ENCODE measurements at places on chromosomes 12 and 14.

GRCh38 chr12:6817098-6817497 is 4.5 kb upstream of the GPR162 start:
- DNase-seq, result no peak

- no peak for DNase-seq
These were observed 172.4 kb upstream of the SOX5 start for GRCh38 chr12:24121911-24122310.

DNA sequence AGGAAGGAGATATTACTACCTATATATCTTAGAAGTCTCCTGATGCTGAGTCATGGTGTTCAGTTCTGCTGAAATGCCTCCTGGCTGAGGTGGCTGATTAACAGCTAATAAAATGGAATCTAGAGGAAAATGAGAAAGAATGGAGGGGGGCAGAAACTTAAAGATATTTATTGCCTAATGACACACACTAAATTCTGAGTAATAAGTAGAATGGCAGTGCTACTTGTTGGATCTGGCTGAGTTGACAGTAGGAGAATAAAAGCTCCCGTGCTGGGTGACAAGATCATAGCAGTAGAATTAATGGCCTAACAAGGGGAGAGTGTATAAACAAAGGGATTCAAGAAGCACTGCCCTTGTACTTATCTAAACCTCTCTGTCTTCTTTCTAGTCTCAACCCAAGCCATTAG is 137.5 kb downstream of the CNTN1 start:
- DNase-seq, result no peak

DNA sequence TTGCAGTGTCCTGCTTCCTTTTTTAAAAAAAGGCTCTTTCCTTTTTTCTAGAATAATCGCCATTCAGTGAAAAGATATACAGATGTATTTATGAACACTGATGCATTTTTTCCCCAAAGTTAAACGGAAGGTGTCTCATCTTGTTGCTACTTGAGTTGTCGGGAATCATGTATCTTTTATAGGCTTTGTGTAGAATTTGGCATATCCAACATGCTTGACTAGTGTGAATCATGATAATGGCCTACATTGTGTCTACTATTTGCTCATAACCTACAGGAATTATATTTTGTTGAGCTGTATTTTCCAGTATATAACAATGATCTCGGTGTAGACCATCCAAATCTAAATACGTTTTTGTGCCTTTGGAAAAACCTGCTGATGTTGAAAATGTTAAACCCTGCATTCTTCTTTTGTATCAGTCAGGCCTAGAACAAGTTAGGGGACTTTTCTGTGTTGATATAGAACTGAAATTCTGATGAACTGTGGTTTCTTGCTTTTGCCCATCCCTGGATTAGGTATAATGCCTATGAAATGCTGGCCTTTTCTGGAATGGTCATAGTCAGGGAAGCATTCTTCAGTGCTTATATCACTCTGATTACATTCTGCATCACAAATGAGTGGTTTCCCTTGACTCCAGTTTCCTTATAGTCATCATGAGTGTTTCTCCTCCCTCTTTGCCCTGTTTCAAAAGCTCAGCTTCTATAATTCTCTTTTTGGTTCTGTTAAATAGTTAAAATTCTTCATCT is 10.8 kb downstream of the BMAL2 start:
- DNase-seq, result no peak

DNA sequence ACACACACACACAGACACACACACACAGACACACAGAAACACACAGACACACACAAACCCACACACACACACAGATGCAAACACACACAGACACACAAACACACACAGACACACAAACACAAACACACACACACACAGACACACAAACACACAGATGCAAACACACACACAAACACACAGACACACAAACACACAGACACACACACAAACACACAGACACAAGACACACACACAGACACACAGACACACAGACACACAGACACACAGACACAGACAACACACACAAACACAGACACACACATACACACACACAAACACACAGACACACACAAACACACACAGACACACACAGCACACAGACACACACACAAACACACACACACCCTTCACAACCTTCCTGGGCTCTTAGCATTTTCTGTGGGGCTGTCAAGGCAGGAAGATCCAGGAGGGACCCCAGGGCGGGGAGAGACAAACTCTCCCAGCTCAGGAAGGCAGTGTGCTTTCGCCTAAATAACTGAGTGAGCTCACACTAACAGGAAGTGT is 24.2 kb upstream of the INF2 start:
- no peak for DNase-seq

All from stimulated activated CD8-positive, alpha-beta memory T cell treated with anti-CD3 and anti-CD28 coated beads, Interleukin-2, amount 100 ng/mL, for 48 hours (primary cell).